ENCODE measurements at places on chromosomes 5 and 9. TPM values are rescaled to one million over a fixed set of nuclear protein-coding genes. Genes with fewer than 3 reads are reported as not detected.

GRCh38 chr5:103031607-103032006 is 88.3 kb downstream of the GIN1 start:
- peaks cover 39% of the 10 kb centered on the region for H3K36me3 ChIP-seq
- no peaks in the 10 kb centered on the region for H3K27me3 ChIP-seq
- no peak for DNase-seq
- H3K4me3 ChIP-seq = no peak overlapping the region

- no peaks in the 10 kb centered on the region for H3K27me3 ChIP-seq
- H3K27ac ChIP-seq = no peak overlapping the region
- H3K4me3 ChIP-seq = no peak overlapping the region
- DNase-seq = no peak
These were observed 333.7 kb downstream of the ELAVL2 start for GRCh38 chr9:23492126-23493002.

Gene GHR
- 0.87 TPM for total RNA-seq

Gene HSD17B3
- not detected for total RNA-seq

Gene PCDHA8
- 0.29 TPM for total RNA-seq

Gene SARDH
- total RNA-seq = 2.9 TPM
